HTR-8/SVneo (cell line): ENCODE measurements at places on chromosomes 4 and X.

DNA sequence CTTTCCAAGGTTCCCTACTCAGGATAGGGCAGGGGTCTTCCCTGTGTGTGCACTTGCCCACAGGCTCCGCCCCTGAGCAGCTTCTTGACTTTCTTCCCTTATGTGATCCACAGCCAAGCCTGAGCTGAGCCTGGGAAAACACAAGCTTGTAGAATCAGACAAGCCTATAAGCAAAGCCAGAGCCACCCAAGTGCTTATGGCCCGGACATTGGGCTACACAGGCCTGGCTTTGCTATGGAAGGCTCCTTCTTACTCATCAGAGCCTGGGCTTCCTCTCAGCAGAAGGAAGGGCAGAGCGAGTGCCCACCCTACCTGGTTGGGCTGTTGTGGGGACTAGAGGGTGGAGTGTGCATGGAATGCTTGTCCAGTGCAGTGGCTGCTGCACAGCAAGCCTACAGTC is 1.3 kb upstream of the TNIP2 start:
- no peak for DNase-seq

GRCh38 chrX:37879692-37880091 is 32.3 kb upstream of the DYNLT3 start:
- no peak for DNase-seq

GRCh38 chrX:15017491-15017890 is 144.3 kb downstream of the MOSPD2 start:
- no peak for DNase-seq

- DNase-seq: no peak
These were observed 1576.0 kb downstream of the RPA4 start for GRCh38 chrX:98459669-98460068.

DNA sequence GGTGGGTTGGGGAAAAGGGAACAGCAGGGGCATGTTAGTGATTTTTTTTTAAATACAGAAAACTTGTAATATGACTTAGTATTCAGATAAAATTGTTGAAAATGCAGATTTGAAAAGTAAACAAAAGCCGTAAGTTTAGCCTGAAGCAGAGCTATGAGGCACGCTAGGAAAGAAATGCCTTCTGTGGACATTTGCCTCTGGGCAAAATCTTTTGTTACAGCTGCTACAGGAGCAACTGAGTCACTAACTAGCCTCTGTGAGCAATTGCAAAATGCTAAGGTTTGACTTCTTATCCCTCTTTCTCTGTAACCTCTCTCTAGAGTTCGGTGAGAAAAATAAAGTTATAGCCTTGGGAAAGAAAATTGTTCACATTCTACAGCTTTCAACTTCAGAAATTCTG is 350.0 kb downstream of the SLC7A11 start:
- no peak for DNase-seq

GRCh38 chr4:164847967-164848649 is 28.9 kb upstream of the APELA start:
- DNase-seq: no peak

GRCh38 chrX:85378461-85378860 is 1.0 kb downstream of the POF1B start:
- no peak for DNase-seq

GRCh38 chr4:4750187-4750586 is 109.3 kb upstream of the MSX1 start:
- no peak for DNase-seq

DNA sequence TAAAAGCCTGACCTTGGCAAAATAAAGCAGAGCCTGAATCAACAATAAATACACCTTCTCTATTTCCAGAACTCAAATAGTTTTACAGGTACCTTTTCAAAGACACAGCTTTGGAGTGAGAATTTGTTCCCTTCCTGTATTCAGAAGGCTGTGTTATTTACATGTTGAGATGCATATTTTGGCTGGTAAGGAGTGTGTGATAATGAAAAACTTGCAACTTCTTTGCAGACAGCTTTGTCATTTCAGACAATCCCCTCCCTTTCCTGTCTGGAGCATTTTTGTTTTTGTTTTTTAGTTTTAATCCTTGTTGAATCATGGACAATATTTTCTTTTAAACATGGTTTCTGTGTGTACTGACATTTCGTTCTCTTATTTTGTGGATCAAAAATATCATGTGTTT is 493.8 kb downstream of the FAT4 start:
- DNase-seq: no peak

DNA sequence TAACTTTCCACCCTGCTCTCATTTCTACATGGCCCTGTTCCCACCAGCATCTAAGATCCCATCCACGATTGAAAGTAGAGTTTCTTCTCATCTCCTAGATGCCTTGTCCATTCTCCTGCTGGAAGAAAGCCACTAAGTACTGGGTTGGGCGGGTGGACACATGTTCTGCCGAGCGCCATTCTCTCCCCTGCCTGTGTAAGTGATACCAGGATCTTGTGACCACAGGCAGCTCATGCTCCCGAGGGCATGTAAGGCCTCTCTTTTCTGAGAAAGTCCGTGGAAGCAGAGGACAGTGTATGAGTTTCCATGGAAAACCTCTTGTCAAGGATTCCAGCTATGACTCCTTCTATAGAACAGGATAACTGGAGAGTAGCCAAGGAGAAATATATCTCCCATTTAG is 3.3 kb upstream of the SLC25A4 start:
- DNase-seq: no peak
